Tongue (tissue), 3 donors: ENCODE measurements at places on chromosomes 3 and 15. TPM values are rescaled to one million over a fixed set of nuclear protein-coding genes. Genes with fewer than 3 reads are reported as not detected.

DNA sequence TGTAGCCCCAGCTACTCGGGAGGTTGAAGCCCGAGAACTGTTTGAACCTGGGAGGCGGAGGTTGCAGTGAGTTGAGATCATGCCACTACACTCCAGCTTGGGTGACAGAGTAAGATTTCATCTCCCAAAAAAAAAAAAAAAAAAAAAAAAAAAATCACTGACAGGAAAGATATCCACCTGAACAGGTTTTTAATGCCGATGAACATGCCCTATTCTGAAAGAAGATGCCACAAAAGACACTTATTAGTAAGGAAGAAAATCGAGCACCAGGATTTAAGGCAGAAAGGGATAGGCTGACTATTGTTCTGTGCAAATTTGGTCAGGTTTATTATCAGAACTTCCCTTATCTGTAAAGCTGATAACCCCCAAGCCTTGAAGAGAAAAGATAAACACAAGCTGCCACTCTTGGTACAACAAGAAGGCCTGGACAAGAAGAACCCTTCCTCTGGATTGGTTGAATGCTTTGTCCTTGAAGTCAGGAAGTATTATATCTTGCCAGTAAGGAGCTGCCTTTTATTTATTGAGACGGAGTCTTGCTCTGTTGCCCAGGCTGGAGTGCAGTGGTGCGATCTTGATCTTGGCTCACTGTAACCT, 2.7 kb upstream of the PARP16 start:
- DNase-seq = no peak

DNA sequence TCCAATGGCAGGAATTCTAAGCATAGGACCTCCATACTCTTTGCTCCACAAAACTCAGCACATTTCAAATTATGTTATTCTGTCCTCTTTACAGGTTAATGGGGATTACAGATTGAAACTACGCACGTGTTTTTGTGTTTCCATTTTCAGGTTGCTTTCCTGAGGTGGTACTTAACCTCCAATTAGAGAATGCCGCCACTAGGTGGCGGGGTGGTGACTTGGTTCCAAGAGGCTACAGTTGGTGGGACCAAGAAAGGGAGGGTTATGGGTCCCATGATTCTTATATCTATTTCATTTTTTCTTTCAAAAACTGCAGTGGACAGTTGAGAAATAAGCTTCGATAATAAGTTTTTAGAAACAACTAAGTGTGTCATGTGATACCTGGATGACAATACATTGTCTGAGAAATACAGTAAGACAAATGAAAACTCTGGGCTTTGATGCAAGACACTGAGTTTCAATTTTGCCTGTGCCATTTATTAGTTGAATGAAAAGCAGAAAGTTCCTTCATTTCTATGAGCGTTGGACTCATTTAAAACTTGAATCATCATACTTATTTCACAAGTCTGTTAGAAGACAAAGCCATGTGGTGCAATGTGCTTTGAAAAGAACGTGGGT, 539.0 kb downstream of the FGF12 start:
- peak; percentile 56 for DNase-seq

GRCh38 chr3:74263031-74263430, 351.4 kb downstream of the CNTN3 start:
- no peak for DNase-seq

The FGF12 gene
- 7.2 TPM for total RNA-seq

- DNase-seq = no peak
Measured at GRCh38 chr3:110646496-110646895, 425.1 kb upstream of the NECTIN3 start.

- no peak for DNase-seq
Measured at GRCh38 chr3:135444058-135444457, 521.5 kb upstream of the PPP2R3A start.

DNA sequence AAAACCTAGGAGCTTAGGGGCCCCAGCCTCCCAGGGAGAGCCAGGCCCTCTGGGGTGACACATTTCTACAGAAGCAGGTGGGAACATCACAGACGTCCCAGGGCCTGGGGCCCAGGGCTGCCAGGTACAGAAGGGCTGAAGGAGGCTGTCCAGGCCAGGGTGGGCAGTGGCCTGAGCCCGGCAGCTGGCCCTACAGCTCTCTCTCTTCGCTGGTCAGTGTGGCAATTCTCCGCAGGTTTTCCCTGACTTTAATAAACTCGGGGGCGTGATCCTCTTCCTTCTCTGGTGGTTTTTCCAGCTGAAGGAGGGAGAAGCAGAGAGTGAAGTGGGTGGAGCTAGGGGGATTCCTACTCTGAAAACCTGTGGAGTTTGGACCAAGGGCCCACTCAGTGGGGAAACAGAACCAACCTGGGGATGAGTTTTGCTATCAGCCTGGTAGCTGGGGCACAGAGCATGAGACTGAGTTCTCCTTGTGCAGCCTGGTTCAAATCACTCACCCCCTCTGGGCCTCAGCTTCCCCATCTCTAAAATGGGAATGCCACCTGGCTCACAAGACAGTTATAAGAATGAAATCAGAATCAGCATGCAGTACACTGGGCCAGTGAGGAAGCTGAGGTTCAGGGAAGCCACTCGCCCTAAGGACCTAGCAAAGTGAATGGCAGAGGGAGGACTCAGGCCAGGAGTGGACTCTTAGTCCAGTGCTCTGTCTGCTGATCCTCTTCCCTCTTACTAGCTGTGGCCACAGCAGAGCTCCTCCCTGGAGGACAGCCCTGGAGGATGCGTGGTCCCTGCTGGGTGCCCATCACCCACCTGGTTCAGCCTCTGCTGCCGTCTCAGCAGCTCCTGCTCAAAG, 10.6 kb downstream of the FAM107A start:
- no peak for DNase-seq
